ENCODE measurements at places on chromosomes 11 and 22. TPM values are rescaled to one million over a fixed set of nuclear protein-coding genes. Genes with fewer than 3 reads are reported as not detected.
A peak's percentile ranks its signal among the peaks of the same experiment; 100 is the strongest.

DNA sequence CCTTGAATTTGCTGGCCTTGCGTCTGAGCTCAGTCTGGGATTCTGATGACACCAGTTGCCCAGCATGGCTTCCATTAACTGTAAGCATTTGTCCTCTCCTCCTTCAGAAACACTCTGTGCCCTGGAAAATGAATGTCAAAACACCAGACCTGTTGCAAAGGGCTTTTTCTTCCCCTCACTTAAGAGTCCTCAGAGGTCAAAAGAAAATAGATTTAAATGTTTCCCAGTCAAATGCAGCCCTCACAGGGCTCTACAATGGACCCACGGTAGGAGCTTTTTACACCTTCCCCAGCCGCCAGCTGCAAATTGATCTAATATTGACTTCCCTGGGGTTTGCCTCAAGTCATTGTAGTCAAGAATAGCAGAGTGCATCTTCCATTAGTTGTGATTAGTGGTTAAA, 332.2 kb downstream of the INSC start:
- H3K4me1 ChIP-seq = no peaks in the 10 kb centered on the region
- no peak overlapping the region for H3K4me3 ChIP-seq
- H3K36me3 ChIP-seq = no peaks in the 10 kb centered on the region
- DNase-seq = no peak
- H3K27ac ChIP-seq = no peak overlapping the region
- no peaks in the 10 kb centered on the region for H3K27me3 ChIP-seq

DNA sequence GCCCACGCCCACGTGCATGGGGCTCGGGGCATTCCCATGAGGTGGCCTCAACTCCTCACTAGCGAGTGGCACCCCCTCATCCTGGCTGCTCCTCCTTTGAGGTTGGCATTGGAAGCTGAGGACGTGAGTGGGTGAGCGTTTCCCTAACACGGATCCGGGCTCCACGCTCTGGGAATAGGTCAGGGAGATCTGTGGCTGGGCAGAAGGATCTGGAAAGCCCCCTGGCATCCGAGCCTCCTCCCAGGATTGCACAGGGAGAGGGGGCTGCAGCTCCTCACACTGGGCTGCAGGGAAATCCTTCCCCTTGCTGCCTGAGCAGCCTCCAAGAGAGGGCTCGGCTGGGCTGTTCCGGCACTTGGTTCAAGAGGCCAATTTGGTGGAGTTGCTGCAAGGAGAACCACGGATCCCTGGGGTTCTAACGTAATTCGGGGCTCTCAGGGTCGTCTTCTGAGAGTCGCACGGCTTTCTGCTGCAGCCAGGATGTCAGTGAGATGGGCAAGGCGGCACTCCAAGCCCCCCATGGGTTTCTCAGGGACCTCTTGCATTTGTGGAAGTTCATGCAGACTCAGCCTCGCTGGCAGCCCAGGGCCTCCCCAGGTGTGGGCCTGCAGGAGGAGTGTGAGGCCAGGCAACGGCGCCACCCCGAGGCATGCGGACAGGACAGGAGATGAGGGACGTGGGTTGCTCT, 1119.0 kb downstream of the BRD1 start:
- no peaks in the 10 kb centered on the region for H3K36me3 ChIP-seq
- H3K27me3 ChIP-seq = no peaks in the 10 kb centered on the region
- DNase-seq = peak; percentile 35
- H3K4me3 ChIP-seq = no peak overlapping the region
- H3K27ac ChIP-seq = no peak overlapping the region
- H3K4me1 ChIP-seq = no peaks in the 10 kb centered on the region

DNA sequence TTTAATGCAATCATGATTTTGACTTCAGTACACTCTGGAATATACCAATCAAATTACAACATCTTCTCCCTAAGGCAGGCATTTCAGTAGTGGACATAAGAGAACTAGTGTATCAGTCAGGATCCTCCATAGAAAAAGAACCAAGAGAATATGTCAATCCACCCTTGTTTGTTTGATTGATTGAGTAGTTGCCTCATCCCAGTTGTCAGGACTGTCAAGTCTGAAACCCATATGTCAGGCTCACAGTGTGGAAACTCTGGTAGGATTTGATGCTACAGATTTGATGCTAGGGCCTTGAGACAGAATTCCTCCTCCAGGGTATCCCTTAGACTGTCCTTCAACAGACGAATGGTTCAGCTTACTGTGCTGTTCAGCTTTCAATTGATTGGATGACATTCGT, 375.0 kb downstream of the ETS1 start:
- DNase-seq = no peak
- H3K27me3 ChIP-seq = no peaks in the 10 kb centered on the region
- H3K36me3 ChIP-seq = no peaks in the 10 kb centered on the region

DNA sequence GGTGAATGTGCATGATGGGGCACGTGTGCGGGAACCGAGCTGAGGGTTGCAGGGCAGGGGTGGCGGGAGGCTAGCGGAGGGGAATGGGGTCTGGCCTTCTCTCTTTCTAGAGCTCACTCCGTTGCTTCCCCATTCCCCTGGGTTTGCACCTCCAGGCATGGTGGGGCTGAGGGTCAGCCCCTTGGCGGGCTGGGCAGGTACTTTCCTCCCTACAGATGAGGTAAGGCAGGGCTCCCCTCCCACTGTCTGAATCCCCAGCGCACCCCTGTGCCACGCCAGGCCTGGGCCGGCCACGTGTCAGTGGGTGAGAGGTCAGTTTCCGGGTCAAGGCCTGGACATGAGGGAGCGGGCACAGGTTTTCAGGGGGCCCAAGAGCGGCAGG, 8.9 kb downstream of the SUSD2 start:
- peaks cover under 1% of the 10 kb centered on the region for H3K36me3 ChIP-seq
- H3K27me3 ChIP-seq = no peaks in the 10 kb centered on the region
- DNase-seq = no peak
- no peak overlapping the region for H3K27ac ChIP-seq

DNA sequence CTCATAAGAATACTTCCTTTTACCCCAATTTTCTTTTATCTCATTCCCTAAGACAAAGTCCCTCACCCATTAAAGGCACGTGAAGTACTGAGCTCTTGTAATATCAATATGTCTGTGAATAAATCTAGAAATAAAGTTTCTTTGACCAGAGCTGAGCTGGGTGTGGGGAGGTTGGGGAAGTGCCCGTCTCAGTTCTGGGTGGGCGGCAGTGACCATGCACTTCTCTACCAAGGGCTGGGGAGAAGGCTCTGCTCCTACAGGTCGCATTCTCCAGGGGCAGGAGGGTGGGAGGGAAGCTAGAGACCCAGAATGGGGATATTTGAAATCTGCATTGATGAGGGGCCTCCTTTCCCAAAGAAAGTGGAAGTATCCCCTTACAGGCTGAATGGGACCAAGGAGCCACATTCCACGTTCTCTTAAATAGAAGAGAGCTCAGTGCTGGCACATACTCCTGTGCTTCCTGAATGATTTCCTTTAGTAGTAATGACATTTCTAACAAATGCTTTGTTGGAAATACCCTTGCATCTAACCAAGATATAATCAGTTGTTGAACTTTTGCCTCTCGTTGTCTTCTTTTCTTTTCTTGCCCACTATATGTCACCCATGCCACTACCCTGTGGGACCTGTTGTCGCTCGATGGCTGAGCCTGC, 16.1 kb downstream of the RBX1 start:
- peaks cover 28% of the 10 kb centered on the region for H3K4me1 ChIP-seq
- H3K4me3 ChIP-seq = no peak overlapping the region
- no peak for DNase-seq
- H3K27me3 ChIP-seq = no peaks in the 10 kb centered on the region
- H3K27ac ChIP-seq = no peak overlapping the region

GRCh38 chr11:33730716-33731115, 5.5 kb downstream of the CD59 start:
- DNase-seq = no peak
- peaks cover 71% of the 10 kb centered on the region for H3K4me1 ChIP-seq
- no peak overlapping the region for H3K4me3 ChIP-seq
- H3K27ac ChIP-seq = no peak overlapping the region
- no peaks in the 10 kb centered on the region for H3K36me3 ChIP-seq

GRCh38 chr11:67389477-67389876, 2.3 kb upstream of the RAD9A start:
- no peak overlapping the region for H3K4me3 ChIP-seq
- H3K27me3 ChIP-seq = no peaks in the 10 kb centered on the region
- peaks cover 5% of the 10 kb centered on the region for H3K36me3 ChIP-seq

GRCh38 chr11:74739546-74740270, 8.5 kb upstream of the CHRDL2 start:
- no peak for DNase-seq
- no peak overlapping the region for H3K4me3 ChIP-seq
- H3K27ac ChIP-seq = no peak overlapping the region
- no peaks in the 10 kb centered on the region for H3K36me3 ChIP-seq

GRCh38 chr22:49289822-49290679, 537.6 kb downstream of the BRD1 start:
- DNase-seq = peak; percentile 21
- H3K27ac ChIP-seq = no peak overlapping the region
- no peaks in the 10 kb centered on the region for H3K4me1 ChIP-seq
- no peaks in the 10 kb centered on the region for H3K27me3 ChIP-seq
- no peaks in the 10 kb centered on the region for H3K36me3 ChIP-seq

GRCh38 chr11:65066805-65067291, 8.5 kb upstream of the NAALADL1 start:
- no peak overlapping the region for H3K27ac ChIP-seq
- H3K27me3 ChIP-seq = no peaks in the 10 kb centered on the region
- no peaks in the 10 kb centered on the region for H3K4me1 ChIP-seq
- no peaks in the 10 kb centered on the region for H3K36me3 ChIP-seq
- DNase-seq = no peak

- H3K27ac ChIP-seq = no peak overlapping the region
- DNase-seq = no peak
- no peaks in the 10 kb centered on the region for H3K27me3 ChIP-seq
- no peaks in the 10 kb centered on the region for H3K4me1 ChIP-seq
- no peak overlapping the region for H3K4me3 ChIP-seq
These were observed 412.5 kb downstream of the FAM181B start for GRCh38 chr11:82321206-82321605.

DNA sequence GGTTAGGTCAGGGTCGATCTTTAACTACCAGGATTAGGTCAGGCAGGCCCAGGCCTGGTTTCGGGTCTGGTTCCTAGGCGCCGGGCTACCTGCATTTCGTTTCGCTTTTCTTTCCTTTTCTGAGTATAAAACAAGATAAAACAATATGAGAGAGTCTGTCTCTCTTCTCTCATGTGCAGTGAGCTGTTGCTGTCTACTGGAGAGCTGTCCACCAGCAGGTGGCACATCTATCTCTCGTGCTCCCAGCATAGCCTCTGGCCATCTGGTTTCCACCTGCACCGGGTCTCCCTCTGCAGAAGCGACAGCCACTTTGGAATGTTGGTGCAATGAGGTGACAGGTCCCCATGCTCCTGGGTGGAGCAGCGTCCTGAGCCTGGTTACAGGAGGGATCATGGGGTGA, 27.6 kb downstream of the RIBC2 start:
- H3K4me3 ChIP-seq = no peak overlapping the region
- H3K4me1 ChIP-seq = no peaks in the 10 kb centered on the region
- H3K27me3 ChIP-seq = no peaks in the 10 kb centered on the region
- H3K27ac ChIP-seq = no peak overlapping the region
- no peaks in the 10 kb centered on the region for H3K36me3 ChIP-seq
- peak; percentile 43 for DNase-seq

DNA sequence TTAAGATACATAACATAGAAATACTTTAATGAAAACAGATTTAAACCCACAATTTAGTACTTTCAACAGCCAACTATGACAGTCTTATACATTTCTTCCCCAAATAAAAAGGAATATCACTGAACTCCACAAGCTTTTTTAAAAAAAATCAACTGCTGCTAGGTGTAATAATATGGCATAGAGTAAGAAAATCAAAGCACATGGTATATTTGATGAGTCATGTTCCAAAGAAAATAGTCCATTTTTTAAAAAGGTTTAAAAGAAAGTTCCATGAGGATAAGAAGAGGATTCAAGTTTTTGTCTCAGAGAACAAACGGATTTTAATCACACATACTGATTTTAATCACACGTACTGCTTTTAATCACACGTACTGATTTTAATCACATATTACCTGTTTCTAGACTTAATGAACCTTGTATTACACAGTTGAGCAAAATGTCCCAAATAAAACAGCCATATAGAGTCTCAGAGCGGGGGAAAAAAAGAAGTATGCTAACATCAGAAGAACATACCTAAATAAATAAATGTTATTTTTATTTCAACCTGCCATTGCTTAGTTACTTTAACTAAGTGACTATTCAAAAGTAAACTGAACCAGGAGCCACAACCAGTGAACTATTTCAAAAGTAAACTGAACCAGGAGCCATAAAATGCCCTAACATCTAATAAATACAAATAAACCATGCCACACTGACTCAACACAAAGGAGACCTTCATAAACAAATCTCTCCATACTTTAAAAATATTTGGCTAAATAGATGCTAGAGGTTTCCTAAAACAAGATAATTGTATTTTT, 198.4 kb downstream of the SBF2 start:
- no peak for DNase-seq
- H3K27ac ChIP-seq = no peak overlapping the region
- no peaks in the 10 kb centered on the region for H3K27me3 ChIP-seq
- no peaks in the 10 kb centered on the region for H3K36me3 ChIP-seq
- peaks cover 17% of the 10 kb centered on the region for H3K4me1 ChIP-seq

DNA sequence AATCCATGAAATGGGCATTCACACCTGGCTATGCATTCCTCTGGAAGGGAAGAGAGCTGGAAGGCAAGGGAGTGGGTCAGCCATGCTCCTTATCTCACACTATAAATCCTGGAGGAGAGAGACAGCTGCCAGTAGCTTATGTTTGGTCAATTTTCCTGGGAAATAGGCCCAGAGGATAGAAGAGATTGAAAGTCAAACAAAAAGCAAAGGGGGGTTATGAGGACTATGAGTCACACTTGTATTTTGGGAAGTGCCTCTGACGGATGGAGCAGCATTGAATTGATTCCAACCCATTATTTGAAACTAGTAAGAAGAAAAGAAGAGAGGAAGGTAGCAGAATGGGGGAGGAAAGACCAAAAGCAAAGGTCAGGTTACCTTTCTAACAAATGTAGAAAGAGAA, 25.0 kb downstream of the SNX19 start:
- peak overlapping the region; percentile 58 for H3K27ac ChIP-seq
- peaks cover 11% of the 10 kb centered on the region for H3K4me1 ChIP-seq
- H3K27me3 ChIP-seq = no peaks in the 10 kb centered on the region
- peaks cover 7% of the 10 kb centered on the region for H3K36me3 ChIP-seq
- no peak for DNase-seq

DNA sequence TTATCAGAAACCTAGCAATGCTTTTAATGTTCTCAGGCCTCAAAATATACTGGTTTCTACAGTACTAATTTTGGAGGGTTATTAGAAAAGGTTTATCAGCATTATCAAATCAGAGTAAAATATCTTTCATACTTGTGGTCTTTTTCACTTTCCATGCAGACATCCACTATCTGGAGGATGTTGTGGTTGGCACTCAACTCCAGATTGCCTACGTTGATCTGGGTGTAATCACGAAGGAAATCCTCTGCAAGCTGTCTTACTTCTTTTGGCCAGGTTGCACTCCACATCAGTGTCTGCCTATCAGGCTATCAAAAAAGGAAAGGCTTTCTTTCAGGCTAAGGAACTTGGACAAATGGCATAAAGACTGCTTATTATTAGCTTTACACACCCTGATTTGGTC, 11.6 kb downstream of the DDX17 start:
- DNase-seq = no peak
- H3K4me1 ChIP-seq = peaks cover 38% of the 10 kb centered on the region
- peaks cover 100% of the 10 kb centered on the region for H3K36me3 ChIP-seq
- no peaks in the 10 kb centered on the region for H3K27me3 ChIP-seq

OR8J1 gene
- not detected for total RNA-seq

SUSD2 gene
- total RNA-seq = 4.3 TPM

ATXN10 gene
- 155 TPM for total RNA-seq

CNTF gene
- total RNA-seq = 0.96 TPM

PICALM gene
- total RNA-seq = 139 TPM

All from heart left ventricle (tissue), 16 donors.